GM19239 (cell line): ENCODE measurements at places on chromosomes 2 and 18.

DNA sequence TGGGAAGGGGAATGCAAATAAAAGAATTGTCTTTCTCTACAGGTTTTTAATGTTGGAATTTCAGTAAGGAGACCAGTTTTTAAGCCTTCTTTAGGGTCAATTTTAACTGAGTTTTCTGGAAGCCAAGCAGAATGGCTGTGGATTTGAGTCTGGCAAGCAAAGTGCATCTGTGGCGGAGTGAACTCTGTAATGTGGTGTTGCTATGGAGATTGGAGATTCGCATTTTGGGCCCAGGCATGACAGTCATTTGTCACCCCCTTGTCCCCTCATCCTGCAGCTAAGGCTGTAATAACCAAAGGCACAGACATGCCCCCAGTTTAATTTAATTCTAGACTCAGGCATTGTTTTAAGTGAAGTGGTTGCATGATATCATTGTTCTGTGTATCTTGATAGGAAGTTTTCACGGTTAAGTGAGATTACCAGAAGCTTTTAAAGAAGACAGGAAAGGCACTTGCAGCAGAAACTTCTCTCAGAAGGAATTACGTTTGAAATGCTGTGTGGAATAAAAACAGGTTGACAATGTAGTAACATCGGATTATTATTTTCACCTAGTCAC is 30.6 kb downstream of the ARMC9 start:
- DNase-seq, result no peak

DNA sequence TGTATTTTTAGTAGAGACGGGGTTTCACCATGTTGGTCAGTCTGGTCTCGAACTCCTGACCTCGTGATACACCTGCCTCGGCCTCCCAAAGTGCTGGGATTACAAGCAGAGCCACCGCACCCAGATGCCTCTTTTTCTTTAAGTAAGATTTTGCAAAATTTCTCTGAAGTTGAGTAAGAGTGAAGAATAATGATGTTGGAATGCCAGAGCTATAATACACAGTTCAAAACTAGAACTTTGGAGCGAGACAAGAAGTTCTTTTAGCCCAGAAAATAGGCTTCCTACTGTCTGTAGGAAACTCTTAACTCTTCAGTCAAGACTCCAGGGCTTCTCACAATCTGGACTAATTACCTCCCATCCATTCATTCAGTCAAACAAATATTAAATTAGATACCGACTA is 51.4 kb downstream of the MARCHF4 start:
- no peak for DNase-seq

- DNase-seq, result no peak
These were observed 55.0 kb upstream of the SERPINB2 start for GRCh38 chr18:63832470-63832869.

DNA sequence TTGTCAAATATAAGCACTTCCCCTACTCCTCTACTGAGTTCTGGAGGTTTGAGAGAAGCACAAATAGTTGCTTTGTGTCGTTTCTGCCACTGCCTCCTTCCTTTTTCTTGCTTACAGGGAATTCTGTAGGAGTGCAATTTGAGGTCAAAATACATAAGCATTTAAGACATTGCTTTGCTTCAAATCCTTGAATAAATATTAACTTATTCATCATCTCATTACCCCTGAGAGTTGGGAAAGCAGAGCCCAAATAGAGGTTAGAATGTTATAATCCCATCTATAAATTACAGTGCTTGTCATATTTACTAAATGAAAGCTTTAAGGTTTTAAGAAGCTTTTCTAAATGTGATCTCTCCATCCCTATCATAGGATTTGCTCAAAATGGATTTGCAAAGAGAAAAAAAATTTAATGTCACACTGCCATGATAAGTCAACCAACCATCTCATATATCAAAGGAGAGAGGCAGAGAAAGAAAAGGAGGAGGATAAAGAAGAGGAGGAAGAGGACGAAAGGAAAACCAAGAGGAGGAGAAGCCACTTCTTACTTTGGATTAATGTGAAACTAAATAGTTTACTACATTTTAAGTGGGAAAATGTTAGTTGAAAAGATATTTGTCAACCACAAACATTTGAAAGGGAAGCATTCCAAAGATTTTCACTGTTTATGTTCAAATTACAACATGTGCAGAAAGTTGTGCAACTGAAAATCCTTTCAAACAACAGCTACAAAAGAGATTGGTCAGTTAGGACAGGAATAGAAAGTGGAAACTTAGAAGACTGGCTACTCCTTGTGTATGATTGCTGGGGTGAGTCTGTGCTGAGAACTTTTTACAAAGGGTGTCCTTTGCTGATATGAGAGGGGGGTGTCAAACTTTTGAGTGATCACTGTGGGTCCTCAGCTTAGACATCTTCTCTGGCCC is 277.3 kb upstream of the FN1 start:
- no peak for DNase-seq

- peak; percentile 81 for DNase-seq
These were observed 70.9 kb downstream of the NFATC1 start for GRCh38 chr18:79466591-79466990.

- no peak for DNase-seq
These were observed 91.9 kb upstream of the CAVIN2 start for GRCh38 chr2:191938779-191939178.

DNA sequence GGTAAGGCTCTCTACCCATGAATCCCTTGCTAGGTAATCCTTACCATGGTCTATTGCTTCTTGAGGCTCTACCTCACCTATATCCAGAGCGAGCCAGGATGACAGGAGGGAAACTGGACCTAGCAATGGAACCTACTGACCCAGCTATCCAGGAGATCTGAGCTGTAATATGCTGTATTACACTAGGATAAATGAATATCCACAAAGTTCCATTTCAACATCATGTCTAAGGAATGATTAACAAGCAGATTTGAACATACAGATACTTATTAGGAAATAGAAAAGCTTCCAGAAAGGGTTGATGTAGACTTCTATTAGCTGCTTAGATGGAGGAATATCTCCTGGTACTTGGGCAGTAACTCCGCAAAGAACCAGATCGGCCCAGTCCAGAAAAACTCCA is 110.1 kb downstream of the BAZ2B start:
- DNase-seq, result no peak

DNA sequence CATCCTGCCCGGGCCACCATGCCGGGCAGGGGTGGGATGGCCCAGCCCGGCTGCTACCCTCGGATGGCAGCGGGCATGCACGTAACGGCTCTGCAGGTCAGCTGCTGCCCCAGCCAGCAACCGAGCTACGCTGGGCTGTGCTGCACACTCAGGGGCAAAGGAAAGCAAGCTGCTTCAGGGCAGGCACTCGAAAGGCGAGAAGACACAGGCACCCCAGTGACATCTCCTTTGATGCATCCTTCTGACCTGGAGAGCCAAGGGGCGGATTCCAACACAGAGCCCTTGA is 8.8 kb downstream of the HDAC4 start:
- no peak for DNase-seq

- no peak for DNase-seq
These were observed 46.6 kb downstream of the SMAD2 start for GRCh38 chr18:47883771-47884413.

DNA sequence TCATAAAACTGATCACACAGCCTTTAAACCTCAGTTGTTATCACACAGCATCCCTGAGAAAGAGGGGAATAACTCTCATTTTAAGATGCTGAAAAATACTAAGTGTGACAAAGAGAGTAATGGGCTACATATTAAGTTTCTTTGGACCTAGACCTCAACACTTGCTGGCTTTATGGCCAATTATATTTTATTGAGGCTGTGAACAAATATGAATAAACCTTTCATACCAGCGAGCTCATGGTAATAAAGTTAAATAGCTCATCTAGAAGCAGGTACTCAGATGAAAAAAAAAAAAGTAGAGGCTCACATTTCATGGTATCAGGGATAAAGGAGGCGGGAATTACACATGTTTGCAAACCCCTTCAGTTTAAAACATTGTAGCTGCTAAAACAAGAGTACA is 75.7 kb downstream of the DOCK10 start:
- no peak for DNase-seq

DNA sequence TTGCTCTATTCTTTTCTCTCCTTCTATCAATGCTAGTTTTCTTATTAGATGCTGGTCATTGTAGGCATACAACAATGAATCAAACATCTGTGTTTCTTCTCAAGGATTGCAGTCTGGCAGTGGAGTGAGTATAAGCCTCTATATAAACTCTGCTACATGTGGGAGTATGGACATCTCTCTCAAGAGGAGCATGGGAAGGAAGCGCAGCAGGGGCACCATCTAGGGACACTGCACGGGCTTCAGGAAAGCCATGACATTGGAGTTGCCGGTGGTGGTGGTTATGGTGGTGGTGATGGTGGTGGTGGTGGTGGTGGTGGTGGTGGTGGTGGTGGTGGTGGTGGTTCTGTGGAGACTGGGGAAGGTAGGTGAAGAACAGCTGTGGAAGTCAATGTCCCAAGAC is 462.6 kb downstream of the RNF144A start:
- DNase-seq, result no peak

DNA sequence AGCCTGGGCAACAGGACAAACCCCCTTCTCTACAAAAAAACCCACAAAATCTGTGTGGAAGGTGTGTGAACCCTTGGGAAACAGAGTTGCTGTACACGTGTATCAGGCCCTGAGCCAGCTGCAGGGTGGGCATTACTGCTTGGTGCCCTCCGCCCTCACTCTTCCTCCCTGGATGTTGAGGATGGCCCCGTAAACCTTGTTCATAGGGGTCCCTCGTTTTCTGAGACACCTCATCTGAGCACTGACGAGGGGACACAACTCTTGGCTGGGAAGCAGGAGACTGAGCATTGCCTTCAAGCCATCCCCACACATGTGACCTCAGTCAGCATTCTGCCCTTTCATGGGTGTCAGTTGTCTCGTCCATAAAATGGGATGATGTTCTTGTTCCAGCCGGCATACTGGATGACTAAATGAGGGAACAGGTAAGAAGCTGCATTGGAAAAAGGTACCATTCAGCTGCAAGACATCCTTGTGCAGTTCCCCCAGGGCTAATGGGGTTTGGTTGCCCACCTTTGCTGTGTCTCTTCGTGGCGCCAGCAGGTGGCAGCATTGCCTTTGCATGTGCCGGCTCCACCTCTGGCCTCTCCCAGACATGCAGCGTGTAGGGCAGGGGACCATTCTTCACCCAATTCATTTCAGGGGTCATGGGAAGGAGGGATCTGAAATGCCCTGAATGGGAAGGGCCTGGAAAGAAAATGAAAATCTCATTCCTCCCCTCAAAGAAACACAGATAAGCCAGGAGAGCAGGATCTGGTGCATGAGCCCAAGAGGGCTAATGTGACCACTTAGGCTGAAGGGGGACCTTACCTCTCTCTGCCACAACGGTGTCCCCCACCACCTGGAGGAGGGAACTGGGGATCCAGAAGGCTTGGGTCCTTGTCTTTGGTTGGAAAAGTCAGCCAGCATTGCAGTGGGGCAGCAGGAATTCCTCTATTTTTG is 36.4 kb upstream of the HAAO start:
- peak; percentile 65 for DNase-seq

- no peak for DNase-seq
These were observed 7.8 kb downstream of the SPEG start for GRCh38 chr2:219442256-219443015.

GRCh38 chr2:74461187-74462053 is 3.2 kb downstream of the WBP1 start:
- no peak for DNase-seq

- no peak for DNase-seq
These were observed 391.7 kb downstream of the ZEB2 start for GRCh38 chr2:144128130-144128746.

DNA sequence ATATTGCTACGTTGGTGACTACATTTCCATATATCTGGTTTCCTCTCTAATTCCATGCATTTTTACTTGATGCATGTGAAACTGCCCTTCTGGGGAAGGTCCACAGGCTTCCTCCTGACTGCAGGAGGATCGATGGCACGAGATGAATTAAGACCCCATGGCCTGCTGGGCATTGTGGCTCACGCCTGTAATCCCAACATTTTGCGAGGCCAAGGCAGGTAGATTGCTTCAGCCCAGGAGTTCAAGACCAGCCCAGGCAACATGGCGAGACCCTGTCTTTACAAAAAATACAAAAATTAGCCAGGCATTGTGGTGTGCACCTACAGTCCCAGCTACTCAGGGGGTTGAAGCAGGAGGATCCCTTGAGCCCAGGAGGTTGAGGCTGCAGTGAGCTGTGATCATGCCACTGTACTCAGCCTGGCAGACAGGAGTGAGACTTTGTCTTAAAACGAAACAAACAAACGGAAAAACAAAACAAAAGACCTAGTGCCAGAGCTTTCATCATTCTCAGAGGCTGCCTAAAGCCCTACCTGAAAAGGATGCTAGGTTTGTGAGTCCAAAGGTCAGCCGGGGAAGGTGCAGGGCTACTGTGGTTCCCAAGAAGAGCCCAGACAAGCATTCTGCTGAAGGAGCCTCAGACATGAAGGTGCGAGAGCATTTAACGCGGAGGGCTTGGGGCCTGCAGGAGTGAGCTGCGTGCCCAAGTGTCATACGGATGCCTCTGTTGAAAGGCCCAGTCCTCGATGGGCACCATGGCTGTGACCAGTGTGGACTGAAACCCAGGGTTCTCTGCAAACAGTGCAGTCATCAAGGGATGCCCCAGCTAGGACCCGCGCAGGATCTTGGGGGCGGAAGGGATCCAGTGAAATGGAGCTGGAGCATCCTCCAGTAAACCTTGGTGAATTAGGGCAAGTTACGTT is 21.6 kb downstream of the GPR55 start:
- no peak for DNase-seq
